Thoracic aorta (tissue), 2 donors: ENCODE measurements at places on chromosomes 2 and 18.

- DNase-seq = no peak
- no peak overlapping the region for H3K4me3 ChIP-seq
- no peaks in the 10 kb centered on the region for H3K27me3 ChIP-seq
These were observed 125.7 kb downstream of the KCTD1 start for GRCh38 chr18:26422472-26423162.

DNA sequence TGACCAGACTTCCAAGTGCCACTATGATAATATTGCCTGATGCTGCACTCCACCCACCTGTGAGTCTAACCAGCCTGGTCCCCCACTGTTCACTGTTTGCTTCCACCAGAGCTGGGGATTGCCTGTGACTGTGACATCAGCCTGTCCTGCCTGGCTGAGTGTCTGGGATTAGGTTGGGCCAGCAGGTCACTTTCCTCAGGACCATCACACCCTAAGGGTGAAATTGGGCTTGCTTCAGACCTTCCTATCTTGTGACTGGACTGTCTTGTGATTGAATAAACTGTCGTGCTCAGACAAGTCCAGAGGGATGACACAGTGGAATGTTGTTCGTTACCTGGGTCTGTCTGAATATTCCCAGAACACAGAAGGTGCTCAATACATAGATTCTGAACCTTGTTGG is 87.4 kb upstream of the HK2 start:
- DNase-seq = no peak
- H3K36me3 ChIP-seq = no peaks in the 10 kb centered on the region
- H3K4me1 ChIP-seq = peaks cover 6% of the 10 kb centered on the region
- no peak overlapping the region for H3K27ac ChIP-seq
- H3K4me3 ChIP-seq = no peak overlapping the region

DNA sequence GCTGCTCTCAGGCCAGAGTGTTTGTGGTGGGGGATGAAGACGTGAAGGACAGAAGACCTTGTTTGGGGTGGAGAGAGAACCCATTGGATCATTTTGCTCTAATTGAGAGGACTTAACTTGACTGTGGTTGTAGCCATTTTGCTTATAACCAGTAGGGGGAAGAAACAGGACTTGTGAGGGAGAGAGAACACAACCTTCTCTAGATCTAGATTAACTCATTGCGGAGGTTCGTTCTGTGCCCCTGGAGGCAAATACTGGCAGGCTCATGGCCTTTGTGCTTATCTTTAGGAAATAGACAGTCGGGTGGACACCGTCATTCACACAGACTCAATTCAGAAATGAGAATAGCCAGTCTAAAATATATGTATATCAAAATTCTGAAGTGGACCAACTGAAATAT is 147.0 kb upstream of the LHCGR start:
- no peak overlapping the region for H3K27ac ChIP-seq
- no peak overlapping the region for H3K4me3 ChIP-seq
- H3K36me3 ChIP-seq = no peaks in the 10 kb centered on the region

DNA sequence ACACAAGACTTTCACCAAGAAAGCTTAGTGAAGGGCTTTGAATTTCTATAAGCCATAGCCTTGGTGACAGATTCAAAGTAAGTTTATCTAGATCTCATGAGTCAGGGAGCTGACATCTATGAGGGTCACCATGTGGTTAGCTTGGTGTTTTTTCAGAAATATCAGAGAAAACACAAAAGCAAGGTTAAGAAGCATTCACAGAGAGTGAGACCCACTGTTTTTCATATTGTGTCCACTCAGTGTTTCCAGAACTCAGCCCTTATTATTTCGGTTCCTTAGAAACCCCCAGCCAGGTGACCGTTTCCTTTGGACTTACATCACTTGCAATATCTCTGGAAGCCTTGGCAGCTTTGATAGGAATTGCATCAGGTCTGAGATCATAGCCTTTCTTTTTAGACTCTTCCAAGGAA is 76.6 kb downstream of the NEB start:
- no peak overlapping the region for H3K4me3 ChIP-seq
- no peaks in the 10 kb centered on the region for H3K27me3 ChIP-seq
- no peaks in the 10 kb centered on the region for H3K4me1 ChIP-seq
- H3K36me3 ChIP-seq = no peaks in the 10 kb centered on the region
- DNase-seq = no peak

DNA sequence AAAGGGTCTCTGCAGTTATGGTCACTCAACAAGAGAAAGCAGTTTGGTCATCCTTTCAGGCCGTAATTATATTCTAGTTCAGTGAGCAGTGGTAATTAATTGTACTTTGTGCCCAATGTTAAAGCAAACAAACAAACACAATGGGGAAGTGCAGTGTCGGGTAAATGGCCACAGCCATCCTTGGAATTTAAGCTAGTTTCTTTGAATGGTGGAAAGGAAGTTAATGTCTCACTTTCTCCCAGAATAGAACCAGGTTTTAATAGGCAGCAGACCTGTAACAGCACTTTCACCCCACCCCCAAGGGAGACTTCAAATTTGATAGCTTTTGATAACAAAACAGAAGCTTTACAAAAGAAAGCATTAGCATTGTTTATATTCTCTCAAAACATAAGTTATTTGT is 20.0 kb upstream of the ITGAV start:
- no peaks in the 10 kb centered on the region for H3K36me3 ChIP-seq
- H3K4me3 ChIP-seq = no peak overlapping the region
- DNase-seq = no peak
- H3K27me3 ChIP-seq = no peaks in the 10 kb centered on the region
- peaks cover 18% of the 10 kb centered on the region for H3K4me1 ChIP-seq
- H3K27ac ChIP-seq = no peak overlapping the region
